ENCODE measurements at places on chromosomes 6 and 20. TPM values are rescaled to one million over a fixed set of nuclear protein-coding genes. Genes with fewer than 3 reads are reported as not detected.

Gene DEFB124
- total RNA-seq: not detected

DNA sequence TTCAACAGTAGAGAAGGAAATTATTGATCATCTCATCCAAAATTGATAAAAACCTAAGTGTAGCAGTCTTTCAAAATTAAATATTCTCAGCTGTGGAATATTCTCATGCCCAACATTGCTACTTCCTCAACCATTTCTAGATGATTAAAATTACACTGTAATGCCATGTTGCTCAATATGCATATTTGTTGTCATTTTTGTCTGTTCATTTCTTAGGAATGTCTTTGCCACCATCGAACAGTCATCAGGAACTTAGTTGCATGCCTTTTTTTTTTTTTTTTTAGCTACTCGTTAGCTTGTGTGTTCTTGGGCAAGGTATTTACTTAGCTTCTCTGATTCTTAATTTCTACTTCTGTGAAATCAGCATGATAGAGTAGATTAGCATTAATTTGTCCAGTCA lies 188.6 kb downstream of the DTNBP1 start:
- no peak for DNase-seq

Gene HAO1
- total RNA-seq: not detected

- DNase-seq: no peak
These were observed 57.4 kb downstream of the EZR start for GRCh38 chr6:158761746-158762145.

- peak; percentile 68 for DNase-seq
These were observed 142.9 kb upstream of the OLIG3 start for GRCh38 chr6:137637121-137637520.

DNA sequence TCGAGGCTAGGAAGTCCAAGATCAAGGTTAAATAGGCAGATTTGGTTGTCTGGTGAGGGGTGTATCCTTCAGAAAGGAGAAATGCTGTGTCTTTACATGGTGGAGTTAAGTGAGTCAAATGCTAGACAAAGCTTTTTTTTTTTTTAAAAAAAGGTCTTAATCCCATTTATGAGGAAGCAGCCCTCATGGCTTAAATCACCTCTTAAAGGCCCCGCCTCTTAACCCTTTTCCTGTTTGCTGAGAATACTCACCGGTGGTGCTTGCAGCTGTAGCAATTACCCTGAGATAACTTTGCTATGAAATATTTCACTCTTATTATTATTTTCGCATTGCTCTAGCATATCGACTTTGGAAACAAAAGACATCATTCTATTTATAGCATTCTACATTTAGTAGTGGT lies 30.8 kb downstream of the FBXO30 start:
- no peak for DNase-seq

Gene NEDD9
- total RNA-seq: 205 TPM

GRCh38 chr6:30005482-30005881 lies 55.6 kb upstream of the POLR1H start:
- no peak for DNase-seq

GRCh38 chr6:145608850-145609249 lies 126.5 kb downstream of the EPM2A start:
- no peak for DNase-seq

GRCh38 chr6:170404036-170404435 lies 97.5 kb downstream of the FAM120B start:
- DNase-seq: no peak

Gene SLC22A7
- total RNA-seq: not detected

GRCh38 chr20:25483431-25484132 lies 76.1 kb downstream of the GINS1 start:
- DNase-seq: no peak

DNA sequence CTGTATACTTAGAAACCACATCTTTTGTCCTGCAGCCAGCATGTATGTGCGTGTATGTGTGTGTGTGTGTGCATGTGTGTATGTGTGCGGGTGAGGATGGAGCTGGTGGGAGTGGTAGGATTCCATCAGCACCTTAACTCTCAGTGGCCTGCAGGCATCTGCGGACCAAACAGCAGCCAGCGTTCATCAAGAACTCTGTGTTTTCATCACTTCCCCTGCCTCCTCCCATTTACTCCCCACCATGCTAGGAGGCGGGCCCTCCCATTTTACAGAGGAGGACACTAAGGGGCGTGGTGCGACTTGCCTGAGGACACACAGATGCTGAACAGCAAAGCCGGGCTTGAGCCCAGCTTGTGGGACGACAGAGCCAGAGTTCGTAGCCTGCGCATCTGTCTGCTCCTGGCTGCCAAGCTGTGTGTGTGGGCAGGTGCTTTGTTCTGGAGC lies 8.9 kb downstream of the VSTM2L start:
- DNase-seq: no peak

Gene CD24
- 0.66 TPM for total RNA-seq

GRCh38 chr6:97316978-97317377 lies 34.0 kb upstream of the MMS22L start:
- no peak for DNase-seq

DNA sequence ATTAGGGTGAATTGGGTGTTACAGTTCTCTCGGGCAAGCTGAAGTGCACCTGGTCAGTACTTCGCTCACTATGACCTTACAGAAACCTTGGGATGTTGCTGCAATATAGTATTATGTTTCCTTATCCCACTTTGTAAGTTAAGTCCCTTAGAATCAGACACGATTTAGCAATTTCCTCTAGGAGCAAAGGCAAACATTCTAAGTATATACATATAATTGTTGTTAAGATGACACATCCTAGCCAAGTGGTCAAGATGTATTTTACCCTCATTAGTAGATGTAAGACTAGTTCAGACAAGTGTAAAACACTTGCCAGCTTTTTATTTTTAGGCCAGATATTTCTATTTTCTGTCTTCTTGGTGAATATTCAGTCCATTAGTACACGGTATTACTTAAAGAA lies 31.1 kb upstream of the RGS17 start:
- DNase-seq: no peak

Gene SYNE1
- total RNA-seq: 120 TPM

GRCh38 chr6:39347206-39347605 lies 24.7 kb upstream of the KCNK16 start:
- DNase-seq: no peak

GRCh38 chr20:952196-952795 lies 36.2 kb upstream of the ANGPT4 start:
- no peak for DNase-seq

DNA sequence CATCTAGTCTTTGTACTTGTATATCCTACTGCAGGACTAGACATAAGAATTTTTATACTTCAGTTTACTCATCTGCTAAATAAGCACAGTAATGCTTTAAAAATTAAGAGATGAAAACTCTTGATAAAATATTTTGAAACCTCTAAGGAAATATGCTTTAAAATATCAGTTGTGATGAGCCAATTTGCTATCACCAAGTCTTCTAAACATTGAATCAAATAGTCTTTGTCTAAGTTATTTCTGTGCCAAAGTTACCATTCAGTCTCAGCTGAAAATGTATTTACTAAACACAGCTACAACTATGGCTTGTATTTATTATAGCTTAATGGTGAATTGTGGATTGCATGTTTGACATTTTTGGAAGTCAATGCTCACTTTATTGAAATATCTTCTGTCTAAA lies 46.2 kb upstream of the RFPL4B start:
- no peak for DNase-seq

Gene RALY
- total RNA-seq: 99.4 TPM

DNA sequence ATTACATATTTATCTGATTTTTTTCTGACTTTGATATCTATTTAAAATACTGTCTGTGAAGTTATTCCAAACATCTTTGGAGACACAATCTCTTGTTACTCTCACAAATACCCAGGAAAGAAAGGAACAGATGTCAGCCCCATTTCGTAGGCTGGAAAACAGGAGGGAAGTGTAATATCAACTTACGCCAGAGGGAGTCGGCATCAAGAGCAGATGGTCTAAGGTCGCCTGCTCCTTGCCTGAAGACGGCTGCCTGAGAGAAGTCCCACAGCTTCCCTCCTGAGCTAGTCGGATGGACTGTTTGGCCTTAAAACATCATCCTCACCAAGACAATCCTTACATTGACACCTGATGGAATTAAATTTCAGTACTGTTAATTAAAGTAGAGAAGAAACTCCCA lies 13.4 kb downstream of the CST7 start:
- no peak for DNase-seq

Gene RUNX2
- 8.4 TPM for total RNA-seq

- no peak for DNase-seq
These were observed 21.0 kb upstream of the PDE7B start for GRCh38 chr6:135830452-135830881.

DNA sequence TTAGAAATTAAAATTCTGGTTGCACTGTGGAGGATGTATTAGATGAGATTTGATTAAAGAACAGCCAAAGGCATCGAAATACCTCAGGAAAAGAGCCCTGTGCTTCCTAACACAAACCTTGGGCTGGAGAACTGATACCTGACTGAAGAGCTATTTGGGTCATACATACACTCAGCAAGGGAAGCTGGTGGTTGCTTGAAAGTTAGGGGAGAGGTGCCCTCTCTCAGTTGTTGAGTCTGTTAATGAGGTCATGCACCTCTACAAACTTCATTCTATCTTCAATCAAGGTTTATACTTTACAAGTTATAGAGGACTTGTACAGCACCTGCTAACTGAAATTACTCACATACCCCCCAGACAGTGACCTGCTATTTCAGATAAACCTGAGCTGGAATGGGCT lies 25.5 kb downstream of the FAM184A start:
- DNase-seq: no peak

- DNase-seq: no peak
These were observed 8.3 kb downstream of the MYL9 start for GRCh38 chr20:36549628-36549941.

Gene TREM2
- 46.1 TPM for total RNA-seq
